ENCODE measurements at places on chromosomes 4 and X.

DNA sequence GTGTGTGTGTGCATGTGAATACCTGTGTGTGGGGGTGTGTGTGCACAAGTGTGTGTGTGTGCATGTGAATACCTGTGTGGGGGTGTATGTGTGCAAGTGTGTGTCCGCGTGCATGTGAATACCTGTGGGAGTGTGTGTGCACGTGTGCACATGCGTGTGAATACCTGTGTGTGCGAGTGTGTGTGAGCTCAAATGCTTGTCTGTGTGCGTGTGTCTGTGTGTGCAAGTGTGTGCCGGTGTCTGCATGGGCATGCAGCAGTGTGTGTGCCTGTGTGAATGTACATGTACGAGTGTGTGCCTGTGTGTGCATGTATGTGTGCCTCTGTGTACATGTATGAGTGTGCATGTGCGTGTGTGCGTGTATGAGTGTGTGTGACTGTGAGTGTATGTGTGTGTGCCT is 5.0 kb downstream of the DOK7 start:
- DNase-seq: no peak

GRCh38 chr4:81523672-81524327 is 52.1 kb upstream of the RASGEF1B start:
- DNase-seq: no peak

DNA sequence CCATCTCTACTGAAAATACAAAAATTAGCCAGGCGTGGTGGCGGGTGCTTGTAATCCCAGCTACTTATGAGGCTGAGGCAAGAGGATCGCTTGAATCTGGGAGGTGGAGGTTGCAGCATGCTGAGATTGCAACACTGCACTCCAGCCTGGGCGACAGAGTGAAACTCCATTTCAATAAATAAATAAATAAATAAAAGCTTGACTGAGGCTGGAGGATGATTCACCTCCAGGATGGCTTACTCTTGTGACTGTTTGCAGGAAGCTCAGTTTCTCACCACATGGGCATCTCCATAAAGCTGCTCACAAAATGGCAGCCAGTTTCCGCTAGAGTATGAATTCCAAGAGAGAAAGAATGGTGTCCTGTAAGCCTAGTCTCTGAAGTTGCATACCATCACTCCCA is 191.7 kb upstream of the EDNRA start:
- DNase-seq: no peak

DNA sequence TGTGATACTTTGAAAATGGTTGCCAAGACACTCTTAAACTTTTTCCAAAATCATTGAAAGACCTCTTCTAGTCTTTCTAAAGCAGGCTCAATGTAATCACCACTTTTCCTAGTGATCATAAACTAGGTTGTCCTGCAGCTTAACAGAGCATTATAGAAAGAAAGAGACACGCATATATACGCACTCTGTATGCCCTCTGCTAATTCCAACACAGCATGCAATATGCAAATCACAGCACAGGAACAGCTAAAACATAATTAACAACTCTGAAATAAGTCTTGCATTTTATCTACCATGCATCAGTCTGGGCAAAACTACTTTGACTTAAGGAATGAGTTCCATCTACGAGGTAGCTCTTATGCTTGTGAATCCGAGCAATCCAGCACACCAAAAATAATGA is 94.6 kb downstream of the COL25A1 start:
- no peak for DNase-seq

DNA sequence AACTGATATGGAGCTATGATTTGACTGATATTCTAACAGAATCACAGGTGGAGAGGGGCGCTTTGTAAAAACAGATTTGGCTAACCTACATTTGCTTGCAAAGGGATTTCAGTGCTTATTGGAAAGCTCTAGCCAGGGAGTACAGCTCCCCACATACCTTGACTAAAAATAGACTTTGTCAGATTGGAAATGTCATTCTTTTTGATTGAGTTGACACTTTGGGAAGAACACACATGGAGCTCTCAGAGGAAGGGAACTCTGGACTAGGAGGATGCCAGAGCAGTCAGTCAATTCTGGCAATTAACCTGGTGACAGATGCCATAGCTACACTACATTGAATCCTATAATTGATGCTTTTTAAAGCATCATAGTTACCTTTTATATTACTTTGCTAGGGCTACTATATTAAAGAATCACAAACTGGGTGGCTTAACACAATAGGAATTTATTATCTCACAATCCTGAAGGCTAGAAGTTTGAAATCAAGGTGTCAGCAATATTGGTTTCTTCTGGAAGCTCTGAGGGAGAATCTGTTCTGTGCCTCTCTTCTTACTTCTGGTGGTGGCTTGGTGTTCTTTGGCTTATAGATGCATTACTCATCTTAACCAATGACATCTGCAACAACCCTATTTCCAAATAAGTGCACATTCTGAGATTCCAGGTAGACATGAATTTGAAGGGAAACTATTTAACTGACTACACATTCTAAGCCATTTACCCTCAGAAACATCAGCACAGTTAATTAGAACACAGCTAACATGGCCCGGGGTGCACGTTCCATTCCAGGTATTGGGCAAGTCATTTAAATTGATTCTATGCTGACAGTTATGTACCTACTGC is 8.4 kb upstream of the HERC3 start:
- DNase-seq: no peak

DNA sequence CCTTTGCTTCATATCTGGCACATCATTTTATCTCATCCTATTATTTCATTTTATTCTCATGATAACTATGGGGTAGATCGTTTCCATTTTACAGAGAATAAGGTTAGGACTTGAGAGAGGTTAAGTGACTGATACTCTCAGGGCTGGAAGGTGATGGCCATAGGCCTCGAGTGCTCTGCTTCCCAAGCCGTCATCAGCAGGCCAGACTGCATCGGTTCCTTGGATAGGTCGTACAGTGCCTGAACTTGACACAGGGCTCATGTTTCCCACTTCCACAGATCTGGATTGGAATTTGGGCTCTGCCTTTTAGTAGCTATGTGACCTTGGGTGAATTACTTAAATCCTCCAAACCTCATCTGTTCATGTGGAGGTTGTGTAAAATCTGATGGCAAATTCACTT is 81.4 kb downstream of the TMEM131L start:
- no peak for DNase-seq

GRCh38 chr4:110897784-110898183 is 274.9 kb upstream of the PITX2 start:
- no peak for DNase-seq

DNA sequence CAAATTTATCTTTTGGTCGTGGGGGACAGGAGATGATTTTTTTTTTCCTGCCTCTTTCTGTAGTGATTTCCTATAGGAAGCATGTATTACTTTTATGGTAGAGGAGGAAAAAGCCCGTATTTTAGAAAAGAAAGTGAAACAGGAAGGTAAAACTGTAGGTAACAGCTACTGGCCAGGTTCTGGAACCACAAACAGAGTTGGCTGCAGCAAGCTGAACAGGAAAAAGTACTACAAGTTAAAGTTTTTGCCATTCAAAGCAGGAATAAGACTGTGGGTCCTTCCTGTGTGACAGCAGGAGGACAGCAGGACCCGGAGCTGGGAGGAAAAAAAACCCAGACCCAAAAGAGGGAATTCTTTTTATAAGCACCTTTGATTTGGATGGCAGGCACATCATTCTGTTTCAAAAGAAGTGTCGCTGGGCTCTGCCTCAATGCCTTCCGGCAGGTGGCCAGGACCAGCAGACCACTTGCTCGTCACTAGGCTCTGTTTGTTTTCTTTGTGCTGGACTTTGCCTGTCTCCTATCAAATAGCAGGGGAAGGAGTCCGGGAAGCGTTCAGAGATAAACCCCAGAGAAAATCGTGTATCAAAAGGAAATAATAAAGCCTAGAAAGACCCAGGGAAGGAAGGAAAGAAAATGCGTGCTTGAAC is 277.9 kb downstream of the ADGRA3 start:
- DNase-seq: no peak

DNA sequence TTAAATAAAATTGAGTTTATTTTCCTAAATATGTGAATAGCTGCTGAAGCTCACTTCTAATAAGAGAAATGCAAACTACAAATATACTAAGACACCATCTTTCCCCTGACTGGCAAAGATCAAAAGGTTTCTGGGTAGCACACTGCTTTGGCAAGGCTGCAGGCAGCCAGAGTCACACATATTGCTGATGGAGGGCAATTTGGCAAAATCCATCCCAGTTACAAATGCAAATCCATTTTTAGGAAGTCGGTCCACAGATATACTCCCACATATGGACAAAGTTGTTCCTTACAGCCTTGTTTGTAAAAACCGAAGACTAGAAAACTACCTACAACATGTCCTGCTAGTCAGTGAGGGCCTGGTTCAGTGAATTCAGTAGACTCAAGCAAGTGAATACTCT is 12.4 kb downstream of the USP46 start:
- no peak for DNase-seq

GRCh38 chrX:154800478-154801210 is 4.6 kb downstream of the MPP1 start:
- DNase-seq: no peak

GRCh38 chr4:2301225-2301642 is 39.3 kb upstream of the MXD4 start:
- no peak for DNase-seq

- DNase-seq: no peak
Observed at GRCh38 chrX:24219320-24219719, 69.8 kb downstream of the ZFX start.

GRCh38 chrX:68834371-68835103 is 5.7 kb downstream of the EFNB1 start:
- DNase-seq: no peak

- DNase-seq: no peak
Observed at GRCh38 chr4:45663003-45663402, 460.9 kb downstream of the GABRG1 start.

- DNase-seq: no peak
Observed at GRCh38 chr4:32824336-32824735, 2104.2 kb downstream of the PCDH7 start.

GRCh38 chrX:39541881-39542280 is 555.9 kb downstream of the BCOR start:
- DNase-seq: no peak

DNA sequence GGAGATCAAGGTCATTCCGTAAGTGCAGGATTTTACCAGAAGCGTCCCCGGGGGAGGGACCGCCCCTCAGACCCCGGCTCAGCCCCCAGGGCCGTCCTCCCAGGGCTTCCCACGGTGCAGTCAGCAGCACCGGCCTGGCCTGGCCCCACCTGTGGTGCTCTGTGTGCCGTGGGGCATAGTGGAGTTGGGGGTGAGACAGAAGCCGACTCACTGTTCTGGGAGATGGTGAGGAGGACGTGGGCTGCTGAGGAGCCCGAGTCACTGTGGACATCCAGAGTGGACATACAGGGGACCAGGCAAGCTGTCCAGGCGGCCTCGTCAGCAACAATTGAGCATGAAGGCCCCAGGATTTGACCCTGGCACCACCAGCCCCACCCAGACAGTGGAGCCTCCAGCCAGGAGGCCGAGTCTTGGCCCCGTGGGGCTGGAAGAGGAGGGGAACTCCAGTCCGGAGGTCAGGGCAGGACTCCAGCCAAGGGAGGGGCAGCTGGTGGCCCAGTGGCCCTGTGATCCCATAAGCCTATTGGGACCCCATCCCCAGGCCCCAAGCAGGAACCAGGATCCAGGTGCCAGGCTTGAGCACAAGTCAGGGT is 19.1 kb downstream of the ATP5ME start:
- DNase-seq: no peak

GRCh38 chr4:78613522-78614321 is 62.2 kb downstream of the ANXA3 start:
- peak; percentile 44 for DNase-seq

DNA sequence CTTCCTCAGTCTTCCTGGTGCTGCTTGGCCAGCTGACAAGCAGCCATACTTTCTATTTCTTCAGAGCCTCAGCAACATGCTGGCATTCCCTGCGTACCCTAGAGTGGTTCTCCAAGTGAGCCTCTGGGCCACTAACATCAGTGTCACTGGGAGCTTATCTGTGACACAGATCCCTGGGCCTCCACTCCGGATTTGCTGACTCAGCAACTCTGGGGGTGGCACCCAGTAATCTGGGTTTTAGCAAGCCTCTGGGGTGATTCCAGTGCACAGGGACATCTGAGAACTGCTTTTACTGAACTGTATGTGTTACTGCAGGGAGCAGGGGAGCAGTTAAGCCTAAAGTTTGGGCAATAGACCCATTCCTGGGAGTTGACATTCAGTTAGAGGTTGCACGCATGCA is 28.2 kb upstream of the HMGB3 start:
- no peak for DNase-seq

Data from germinal center (tissue), 1 donor.